Hepatocyte (in vitro differentiated cells): ENCODE measurements at places on chromosomes 12 and 14.

- DNase-seq: no peak
Observed at GRCh38 chr12:39975374-39975918, 130.4 kb downstream of the SLC2A13 start.

DNA sequence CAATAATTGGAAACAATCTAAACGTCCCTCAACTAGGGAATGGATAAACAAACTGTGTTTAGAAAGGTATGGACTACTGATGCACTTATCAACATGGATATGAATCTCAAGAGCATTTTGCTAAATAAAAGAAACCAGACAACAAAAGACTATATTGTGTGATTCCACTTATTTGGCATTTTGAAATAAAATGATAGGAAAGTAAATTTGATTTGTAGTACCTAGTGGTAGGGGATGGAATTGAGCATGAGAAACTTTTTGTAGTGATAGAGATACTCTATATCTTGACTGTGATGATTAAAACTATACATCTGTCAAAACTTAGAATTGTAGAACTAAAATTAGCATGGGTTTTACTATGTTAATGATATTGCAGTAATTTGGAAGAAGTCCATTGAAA lies 87.1 kb downstream of the ARID2 start:
- no peak for DNase-seq

GRCh38 chr12:4951601-4952000 lies 41.9 kb downstream of the KCNA1 start:
- DNase-seq: no peak

DNA sequence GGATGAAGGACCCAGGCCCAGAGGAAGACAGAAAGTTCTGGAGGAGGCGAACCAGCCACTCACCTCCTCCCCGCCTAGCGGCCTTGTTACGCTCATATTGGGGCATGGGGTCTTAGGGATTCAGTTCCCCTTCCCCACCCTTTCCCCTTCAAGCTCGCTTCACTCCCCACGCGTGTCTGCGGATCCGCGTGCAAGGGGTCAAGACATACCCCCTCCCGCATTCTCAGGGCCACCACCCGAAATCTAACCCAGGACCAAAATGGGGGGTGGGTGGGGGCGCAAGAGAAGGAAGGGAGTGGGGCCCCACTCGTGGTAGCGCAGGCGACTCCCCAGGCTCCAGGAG lies 584 bp upstream of the RFX4 start:
- no peak for DNase-seq

DNA sequence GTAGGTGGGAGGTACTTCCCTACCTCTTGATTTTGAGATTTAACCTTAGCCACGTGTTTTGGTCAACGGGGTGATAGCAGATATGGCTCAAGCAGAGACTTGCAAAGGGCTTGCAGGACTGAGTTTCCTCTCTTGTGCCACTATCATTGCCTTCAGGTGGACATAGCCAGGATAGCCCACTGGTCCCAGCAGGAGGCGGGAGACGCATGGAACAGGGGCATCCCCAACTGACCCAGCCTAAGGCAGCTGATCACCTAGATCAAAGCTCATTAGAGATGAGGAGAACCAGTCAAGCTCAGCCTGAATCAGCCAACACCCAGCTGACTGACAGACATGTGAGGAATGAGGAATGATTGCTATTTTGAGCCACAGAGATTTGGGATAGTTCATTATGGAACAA lies 49.6 kb downstream of the CALM1 start:
- no peak for DNase-seq

- DNase-seq: no peak
Observed at GRCh38 chr12:13067322-13067721, 23.1 kb downstream of the FAM234B start.

- DNase-seq: peak; percentile 92
Observed at GRCh38 chr14:103126873-103127304, 3.6 kb downstream of the TNFAIP2 start.

DNA sequence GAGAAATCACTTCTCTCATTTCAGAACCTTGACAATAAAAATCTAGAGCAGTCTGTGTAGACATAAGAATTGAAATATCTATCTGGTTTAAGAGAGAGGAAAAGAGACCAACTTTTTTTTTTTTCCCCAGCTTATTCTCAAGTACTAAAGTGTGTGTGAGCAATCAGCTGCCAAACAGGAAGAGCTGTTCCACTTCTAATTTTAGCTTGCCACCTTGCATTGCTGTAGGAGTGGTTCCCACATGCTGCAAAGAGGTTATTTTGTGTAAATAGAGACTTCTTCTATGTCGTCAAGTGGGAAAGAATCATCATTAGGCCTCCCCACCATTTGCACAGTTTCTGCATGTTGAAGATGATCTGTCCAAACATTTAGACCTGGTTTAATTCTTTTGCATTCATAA lies 142.6 kb downstream of the NPAS3 start:
- DNase-seq: no peak

GRCh38 chr12:7959701-7960121 lies 23.7 kb upstream of the SLC2A3 start:
- peak; percentile 18 for DNase-seq

DNA sequence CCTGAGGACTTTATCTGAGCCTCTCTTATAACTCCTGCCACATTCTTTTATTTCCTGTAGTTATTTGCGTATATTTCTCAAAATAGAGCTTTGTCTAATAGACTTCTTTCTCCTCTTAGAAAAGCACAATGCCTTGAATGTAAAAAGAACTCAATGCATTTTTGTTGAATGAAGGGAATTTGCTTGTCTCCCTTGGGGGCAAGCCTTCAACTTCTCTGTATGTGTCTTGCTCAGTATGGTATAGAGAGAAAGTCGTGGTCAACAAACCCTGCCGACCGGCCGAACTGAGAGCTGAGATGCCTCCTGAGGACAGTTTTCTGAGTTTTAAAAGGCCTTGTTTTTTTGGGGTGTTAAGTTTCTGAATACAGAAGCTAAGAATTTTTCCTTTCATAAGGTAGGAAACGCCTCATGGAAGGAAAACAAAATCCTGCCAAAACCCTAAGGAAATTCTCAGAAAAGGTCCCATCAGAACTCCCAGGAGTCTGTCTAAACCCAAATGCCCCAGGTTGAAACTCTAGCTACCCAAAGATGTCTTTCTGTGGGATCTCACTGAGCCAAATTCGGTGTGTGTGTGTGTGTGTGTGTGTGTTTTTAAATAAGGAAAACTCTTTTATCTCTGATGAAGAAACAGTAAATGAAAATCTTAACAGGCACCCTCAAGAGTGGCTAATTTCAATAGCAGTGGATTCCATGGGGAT lies 136.6 kb downstream of the C12orf75 start:
- DNase-seq: no peak

- DNase-seq: no peak
Observed at GRCh38 chr12:109883461-109883860, 3.1 kb upstream of the GLTP start.

GRCh38 chr12:85301051-85301450 lies 21.0 kb downstream of the ALX1 start:
- DNase-seq: no peak

GRCh38 chr14:104201063-104201462 lies 62.7 kb downstream of the KIF26A start:
- no peak for DNase-seq

DNA sequence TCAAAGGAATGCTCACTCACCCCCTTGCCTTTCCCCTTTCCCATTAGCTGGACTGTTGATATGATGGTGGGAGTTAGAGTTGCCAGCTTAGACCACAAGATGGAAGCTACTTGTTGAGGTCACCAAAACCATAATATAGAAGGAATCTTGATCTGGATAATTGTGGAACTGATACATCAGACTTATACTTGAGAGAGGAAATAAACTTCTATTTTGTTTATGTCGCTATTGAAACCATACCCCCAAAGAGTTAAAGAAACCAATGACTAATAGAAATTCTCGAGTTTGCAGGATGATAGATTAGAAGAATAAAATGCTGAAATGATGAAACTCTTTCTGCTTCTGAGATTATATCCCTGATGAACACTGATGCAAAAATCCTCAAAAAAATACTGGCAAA lies 37.9 kb downstream of the TDG start:
- no peak for DNase-seq

- peak; percentile 50 for DNase-seq
Observed at GRCh38 chr14:69654116-69654515, 42.7 kb downstream of the SUSD6 start.

- peak; percentile 30 for DNase-seq
Observed at GRCh38 chr12:27968972-27969623, 3.4 kb downstream of the PTHLH start.

- no peak for DNase-seq
Observed at GRCh38 chr12:90773491-90773890, 181.5 kb downstream of the CCER1 start.

DNA sequence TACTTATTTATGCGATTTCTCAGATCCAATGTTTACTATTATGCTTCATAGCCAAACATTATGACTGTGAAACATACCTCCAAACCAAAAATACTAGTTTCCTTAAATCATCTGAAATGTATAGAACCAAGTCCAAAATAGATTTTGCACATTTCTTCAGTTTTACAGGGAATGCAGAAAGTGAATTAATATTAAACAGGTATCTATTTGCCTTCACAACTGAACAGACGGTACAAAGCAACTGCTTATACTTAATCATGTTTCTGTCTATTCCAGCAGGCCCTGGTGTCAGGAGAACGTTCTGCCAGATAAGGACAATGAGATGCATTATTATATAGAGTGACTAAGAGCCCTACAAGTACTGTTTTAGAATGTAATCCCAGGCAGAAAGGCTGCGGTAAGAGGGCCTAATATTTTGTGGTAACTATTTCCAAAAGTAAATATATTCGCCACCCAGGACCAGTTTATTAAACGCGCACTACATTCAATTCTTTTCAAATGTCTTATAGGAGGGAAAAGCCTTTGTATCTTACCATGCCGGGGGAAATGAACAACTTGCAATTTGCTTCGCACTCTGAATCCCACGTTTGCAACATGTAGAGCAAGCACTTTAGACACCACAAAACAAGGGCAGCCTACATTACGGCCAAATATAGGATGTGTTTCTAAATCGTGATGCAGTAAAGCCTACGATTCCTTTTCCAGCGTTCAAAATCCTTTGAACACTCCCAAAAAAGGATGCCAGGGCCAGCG lies 1.5 kb downstream of the CORO1C start:
- peak; percentile 33 for DNase-seq

- no peak for DNase-seq
Observed at GRCh38 chr12:77357655-77358054, 292.3 kb upstream of the E2F7 start.

DNA sequence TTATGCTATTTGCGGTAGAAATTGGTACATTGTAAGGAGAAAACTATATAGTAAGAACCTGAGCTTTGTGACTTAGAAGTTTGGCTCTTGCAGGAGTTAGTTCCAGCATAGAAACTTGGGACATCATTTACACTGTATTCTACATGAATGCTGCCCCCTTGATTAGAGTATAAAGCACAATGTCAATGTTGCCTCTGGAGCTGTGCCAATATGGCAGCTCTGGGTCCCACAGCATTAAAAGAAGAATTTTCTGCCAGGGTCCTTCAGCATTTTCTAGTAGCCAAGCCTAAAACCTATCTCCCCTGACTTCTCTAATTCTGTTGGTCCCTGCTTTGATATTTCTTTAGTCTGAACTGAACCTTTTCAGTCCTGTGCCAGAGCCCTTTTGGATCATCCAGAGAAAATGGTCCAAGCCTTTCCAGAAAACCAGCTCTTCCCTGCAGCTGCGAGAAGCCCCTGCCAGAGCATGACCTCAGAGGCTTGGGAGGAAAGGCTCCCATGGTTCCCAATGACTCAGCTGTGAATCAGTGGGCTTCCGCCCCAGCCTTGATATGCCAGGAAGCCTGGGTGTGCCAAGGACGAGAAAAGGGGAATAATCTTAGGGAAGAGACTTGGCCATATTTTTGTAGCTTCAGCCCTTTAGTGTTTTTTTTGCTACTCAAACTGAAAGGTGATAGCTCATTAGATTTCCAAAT lies 43.2 kb downstream of the PLEKHG7 start:
- peak; percentile 23 for DNase-seq

DNA sequence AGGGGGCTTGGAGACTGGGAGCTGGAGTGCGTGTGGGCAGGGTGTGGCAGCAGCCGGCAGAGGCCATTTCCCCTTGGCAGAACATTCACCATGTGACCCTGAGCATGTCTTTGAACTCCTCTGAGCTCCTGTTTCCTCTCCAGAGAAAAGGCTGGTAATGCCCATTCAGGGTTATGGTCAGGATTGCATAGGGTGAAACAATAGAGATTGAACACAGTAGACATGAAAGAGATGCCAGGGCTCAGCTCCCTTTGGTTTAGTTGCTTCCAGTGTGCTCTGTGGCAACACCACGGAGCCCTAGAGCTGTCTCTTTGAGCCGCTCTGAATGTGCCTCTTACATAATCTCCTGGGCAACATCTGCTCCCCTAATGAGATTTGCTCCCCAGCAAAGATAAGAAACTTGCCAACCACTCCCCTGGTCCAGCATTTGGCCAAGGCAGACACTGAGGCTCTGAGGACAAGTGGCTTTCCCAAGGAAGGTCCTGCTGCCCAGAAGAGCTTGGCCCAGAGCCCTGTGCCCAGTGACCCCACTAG lies 4.6 kb downstream of the IFI27 start:
- DNase-seq: no peak

DNA sequence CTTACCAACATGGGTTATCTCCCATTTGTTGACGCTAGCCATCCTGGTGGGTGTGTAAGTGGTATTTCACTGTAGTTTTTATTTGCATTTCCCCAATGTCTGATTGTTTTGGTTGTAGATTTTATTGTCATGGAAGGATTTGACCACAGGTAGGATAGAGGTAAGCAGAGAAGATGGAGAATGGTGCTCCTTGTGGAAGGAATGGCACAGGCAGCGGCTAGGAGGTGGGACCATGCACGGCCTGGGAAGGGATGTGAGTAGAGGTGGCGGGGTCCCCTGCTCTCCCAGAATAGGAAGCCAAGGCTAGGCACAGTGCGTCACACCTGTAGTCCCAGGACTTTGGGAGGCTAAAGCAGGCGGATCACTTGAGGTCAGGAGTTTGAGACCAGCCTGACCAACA lies 41.4 kb downstream of the PHETA1 start:
- no peak for DNase-seq

DNA sequence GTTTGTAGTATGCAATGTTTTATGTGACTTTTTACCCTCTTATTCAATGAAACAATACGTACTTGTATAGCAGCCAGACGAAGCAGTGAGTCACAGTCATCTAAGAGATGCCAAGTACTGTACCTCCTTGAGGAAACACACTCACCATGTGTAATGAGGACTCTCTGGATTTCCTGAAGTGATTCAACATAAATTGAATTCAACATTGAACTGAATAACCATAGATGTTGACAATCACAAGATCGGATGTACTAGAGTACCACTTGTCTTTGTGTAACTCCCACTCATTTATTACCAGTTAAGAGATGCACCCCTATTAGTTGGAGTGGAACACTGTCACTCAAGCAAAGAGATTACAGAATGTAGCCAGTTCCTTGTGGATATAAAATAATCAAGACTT lies 175.2 kb upstream of the HMGA2 start:
- no peak for DNase-seq

GRCh38 chr12:81558031-81558430 lies 201.1 kb downstream of the PPFIA2 start:
- DNase-seq: no peak

- no peak for DNase-seq
Observed at GRCh38 chr12:131471271-131471905, 239.5 kb upstream of the SFSWAP start.

DNA sequence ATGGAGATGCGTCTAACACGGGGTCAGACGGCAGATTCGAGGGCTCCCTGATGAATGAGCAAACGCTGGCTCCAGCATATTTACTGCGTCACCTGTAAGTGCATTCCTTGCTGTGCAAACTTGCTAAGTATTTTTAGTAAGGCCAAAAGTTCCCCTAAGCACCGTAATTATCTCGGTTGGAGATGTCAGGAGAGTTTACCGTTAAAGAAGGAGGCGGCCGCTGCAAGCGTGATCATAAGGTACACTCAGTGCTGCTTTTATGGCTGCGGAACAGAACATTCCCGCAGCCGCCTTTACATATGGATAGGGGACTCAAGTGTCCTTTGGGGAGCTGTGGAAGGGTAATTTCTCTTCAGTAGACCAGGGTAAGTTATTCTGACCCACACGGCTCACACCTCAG lies 175.6 kb downstream of the GLT1D1 start:
- DNase-seq: no peak
